ENCODE measurements at places on chromosomes 1 and 21. TPM values are rescaled to one million over a fixed set of nuclear protein-coding genes. Genes with fewer than 3 reads are reported as not detected.

The TMEM200B gene
- 11.0 TPM for total RNA-seq

The INSRR gene
- not detected for total RNA-seq

The ADGRL4 gene
- 0.48 TPM for total RNA-seq

The TP73 gene
- 2.9 TPM for total RNA-seq

The NOS1AP gene
- 12.1 TPM for total RNA-seq

The FAM110D gene
- total RNA-seq: 0.48 TPM

GRCh38 chr1:96674915-96675314 lies 46.7 kb upstream of the PTBP2 start:
- H3K4me3 ChIP-seq: no peak overlapping the region
- DNase-seq: no peak
- no peaks in the 10 kb centered on the region for H3K4me1 ChIP-seq
- H3K27ac ChIP-seq: no peak overlapping the region
- no peaks in the 10 kb centered on the region for H3K36me3 ChIP-seq

- no peaks in the 10 kb centered on the region for H3K27me3 ChIP-seq
- no peak overlapping the region for H3K4me3 ChIP-seq
- DNase-seq: no peak
- H3K27ac ChIP-seq: no peak overlapping the region
- no peaks in the 10 kb centered on the region for H3K4me1 ChIP-seq
Measured at GRCh38 chr1:11525516-11525915, 46.6 kb downstream of the DISP3 start.

- no peak overlapping the region for H3K4me3 ChIP-seq
- H3K27me3 ChIP-seq: no peaks in the 10 kb centered on the region
- H3K27ac ChIP-seq: no peak overlapping the region
- H3K4me1 ChIP-seq: no peaks in the 10 kb centered on the region
- no peaks in the 10 kb centered on the region for H3K36me3 ChIP-seq
Measured at GRCh38 chr1:55860798-55861519, 645.8 kb upstream of the USP24 start.

- H3K4me3 ChIP-seq: no peak overlapping the region
- H3K27me3 ChIP-seq: no peaks in the 10 kb centered on the region
- DNase-seq: no peak
- no peaks in the 10 kb centered on the region for H3K36me3 ChIP-seq
- no peak overlapping the region for H3K27ac ChIP-seq
Measured at GRCh38 chr1:24990779-24991641, 60.9 kb upstream of the RUNX3 start.

GRCh38 chr1:197910120-197910991 lies 6.8 kb upstream of the LHX9 start:
- no peak overlapping the region for H3K27ac ChIP-seq
- H3K4me3 ChIP-seq: no peak overlapping the region
- H3K27me3 ChIP-seq: peaks cover 100% of the 10 kb centered on the region
- H3K36me3 ChIP-seq: no peaks in the 10 kb centered on the region
- DNase-seq: peak; percentile 53

- no peak overlapping the region for H3K4me3 ChIP-seq
- no peak for DNase-seq
- 0 out of 2 replicates have a peak, but pooled peaks cover 2% of the 10 kb centered on the region for H3K4me1 ChIP-seq
- H3K27ac ChIP-seq: no peak overlapping the region
- no peaks in the 10 kb centered on the region for H3K36me3 ChIP-seq
Measured at GRCh38 chr1:29394521-29395225, 158.4 kb downstream of the PTPRU start.

- no peak for DNase-seq
- H3K4me3 ChIP-seq: no peak overlapping the region
- no peaks in the 10 kb centered on the region for H3K27me3 ChIP-seq
- H3K27ac ChIP-seq: no peak overlapping the region
Measured at GRCh38 chr1:214264196-214264595, 16.8 kb upstream of the SMYD2 start.

GRCh38 chr1:202501281-202501680 lies 152.8 kb downstream of the PPP1R12B start:
- H3K36me3 ChIP-seq: no peaks in the 10 kb centered on the region
- H3K4me3 ChIP-seq: no peak overlapping the region
- no peaks in the 10 kb centered on the region for H3K4me1 ChIP-seq
- DNase-seq: no peak

DNA sequence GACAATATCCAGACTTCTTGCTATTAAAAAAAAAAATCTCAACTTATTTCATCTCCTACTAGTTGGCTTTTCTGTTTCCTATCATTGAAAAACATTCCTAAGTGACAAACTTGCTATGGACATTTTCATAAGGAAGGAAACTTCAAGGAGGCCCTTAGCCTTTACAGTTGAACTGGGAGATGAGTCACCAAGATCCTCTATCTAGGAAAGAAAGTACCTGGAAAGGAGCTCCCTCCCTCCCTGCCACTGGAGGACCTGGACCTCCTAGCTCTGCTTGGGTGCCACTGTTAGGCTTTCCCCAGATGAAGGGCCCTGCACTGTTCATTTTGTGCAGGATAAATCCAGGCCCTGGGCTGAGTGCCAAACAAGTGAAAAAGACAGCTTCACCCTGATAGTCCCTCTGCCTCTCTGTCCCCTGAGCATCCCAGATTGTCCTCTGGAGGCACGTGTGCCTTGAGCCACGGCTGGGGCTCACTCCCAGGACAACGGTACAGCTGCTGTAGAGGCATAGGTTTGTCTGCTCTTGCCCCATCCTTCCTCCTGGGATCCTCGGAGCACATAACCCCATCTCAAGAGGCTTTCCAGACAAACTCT lies 40.2 kb upstream of the SOX13 start:
- H3K27ac ChIP-seq: no peak overlapping the region
- no peaks in the 10 kb centered on the region for H3K27me3 ChIP-seq
- peaks cover 3% of the 10 kb centered on the region for H3K4me1 ChIP-seq
- no peak for DNase-seq
- no peak overlapping the region for H3K4me3 ChIP-seq
- H3K36me3 ChIP-seq: no peaks in the 10 kb centered on the region

DNA sequence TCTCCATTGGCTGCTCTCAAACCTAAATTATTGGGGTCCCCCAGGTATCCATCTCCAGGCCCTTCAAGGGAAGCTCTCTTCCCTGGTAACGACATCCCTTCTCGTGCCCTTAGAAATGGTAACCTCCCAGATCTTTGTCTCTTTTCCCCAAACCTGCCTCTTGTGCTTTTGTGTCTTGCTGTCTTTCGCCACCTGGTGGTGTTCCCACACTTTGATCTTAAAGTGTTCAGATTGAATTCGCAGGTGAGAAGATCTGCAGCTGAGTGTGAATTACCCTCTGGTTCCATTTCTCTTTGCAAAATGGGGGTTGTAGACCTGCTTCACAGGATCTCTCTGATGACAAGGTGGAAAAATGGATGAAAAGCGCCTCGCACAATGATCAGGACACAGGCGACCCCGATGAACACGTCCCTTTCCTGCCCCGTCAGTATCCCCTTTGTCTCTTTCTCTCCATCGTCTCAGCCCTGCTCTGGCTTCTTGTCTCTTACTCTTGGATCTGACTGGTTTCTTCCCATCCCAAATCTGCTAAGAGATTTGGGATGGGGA lies 53.1 kb downstream of the DOP1B start:
- H3K36me3 ChIP-seq: no peaks in the 10 kb centered on the region
- no peak overlapping the region for H3K27ac ChIP-seq
- peak; percentile 70 for DNase-seq
- no peak overlapping the region for H3K4me3 ChIP-seq
- 0 out of 2 replicates have a peak, but pooled peaks cover 2% of the 10 kb centered on the region for H3K4me1 ChIP-seq
- no peaks in the 10 kb centered on the region for H3K27me3 ChIP-seq
